ENCODE measurements at places on chromosomes 3 and 15. TPM values are rescaled to one million over a fixed set of nuclear protein-coding genes. Genes with fewer than 3 reads are reported as not detected.

DNA sequence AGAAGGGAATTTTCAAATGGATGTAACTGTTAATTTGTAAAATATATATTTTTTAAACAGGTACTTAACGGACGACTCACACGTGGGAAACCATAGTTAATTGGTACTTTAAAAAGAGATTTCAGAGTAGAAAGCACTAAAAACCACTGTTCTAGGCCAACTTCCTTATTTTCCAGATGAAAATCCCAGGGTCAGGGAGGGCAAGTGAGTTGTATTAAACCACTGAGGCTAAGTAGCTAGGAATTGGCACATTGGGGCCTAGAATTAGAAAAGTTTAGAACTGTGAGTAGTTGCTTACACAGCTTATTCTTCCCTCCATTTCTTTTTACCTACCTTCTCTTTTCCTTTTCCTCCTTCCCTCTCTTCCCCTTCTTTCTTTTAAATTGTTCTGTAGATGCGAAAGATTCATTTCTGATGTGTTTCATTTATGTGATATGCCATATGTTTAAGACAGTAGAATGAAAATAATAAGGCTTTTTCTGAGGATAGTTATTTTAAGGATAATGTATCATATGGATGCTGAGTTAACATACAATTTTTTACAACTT is 4.1 kb upstream of the UTS2B start:
- DNase-seq = no peak

DNA sequence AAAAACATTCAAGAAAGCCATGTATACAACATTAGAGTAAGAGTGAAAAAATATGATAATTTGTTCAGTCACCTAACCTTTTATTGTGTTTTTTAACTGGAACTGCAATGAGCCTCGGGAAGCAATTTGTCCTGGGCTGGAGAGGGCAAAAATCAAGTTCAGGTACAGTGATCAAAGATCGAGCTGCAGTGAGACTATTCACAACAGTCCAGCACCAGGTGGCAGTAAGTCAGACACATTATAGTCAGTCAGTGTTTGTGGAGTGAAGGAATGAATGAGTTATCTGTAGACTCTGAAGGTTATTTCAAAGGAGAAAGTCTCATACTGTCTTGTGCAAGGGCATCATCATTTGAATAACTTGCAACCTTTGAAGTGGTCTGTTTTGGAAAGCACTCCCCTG is 116.6 kb downstream of the CHDH start:
- DNase-seq = no peak

DNA sequence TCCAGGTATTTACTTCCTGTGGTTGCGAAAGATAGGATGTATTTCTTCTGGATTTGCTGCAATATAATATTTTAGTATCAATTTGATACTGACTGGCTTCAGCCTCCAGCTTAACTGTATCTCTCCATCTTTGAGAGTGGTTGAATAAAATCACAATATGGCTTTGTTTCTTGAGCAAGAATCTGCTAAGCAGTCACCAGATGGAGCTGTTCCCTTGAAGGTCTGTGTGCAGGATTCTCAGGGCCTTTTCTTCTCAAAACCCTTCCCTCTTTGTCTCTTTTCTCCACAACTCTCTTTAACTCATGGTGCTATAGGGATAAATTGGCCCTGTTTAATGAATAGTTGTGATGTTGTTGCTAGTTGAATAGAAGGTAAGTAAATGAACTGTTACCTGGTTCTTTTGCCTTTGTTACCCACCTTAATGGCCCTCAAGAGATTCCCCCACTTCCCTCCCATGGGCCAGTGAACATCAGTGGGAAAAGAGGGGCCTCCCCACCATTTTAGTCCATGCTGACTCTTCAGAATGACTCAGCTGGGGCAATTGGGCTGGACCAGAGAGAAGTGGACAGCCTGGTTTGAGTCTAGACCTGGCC is 34.8 kb upstream of the RAB6B start:
- DNase-seq = peak; percentile 86

The ITGA11 gene
- polyA plus RNA-seq = 17.9 TPM

DNA sequence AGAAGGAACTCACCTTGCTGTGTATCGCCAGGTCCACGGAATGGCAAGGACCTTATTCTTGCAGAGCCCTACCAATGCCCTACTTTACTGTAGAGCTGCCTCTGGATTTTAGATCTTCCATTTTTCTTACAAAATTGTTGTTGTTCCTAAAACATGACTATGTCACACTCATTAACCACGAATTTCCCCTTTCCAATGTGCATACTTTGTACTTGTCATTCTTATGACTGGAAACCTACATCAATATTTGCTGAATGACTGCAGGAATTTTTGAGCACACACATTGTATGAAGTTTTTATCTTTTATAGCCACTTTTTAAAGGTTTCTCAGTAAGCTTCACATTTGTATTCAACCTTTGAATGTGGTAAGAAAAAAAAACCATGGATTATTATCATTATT is 35.9 kb upstream of the CMSS1 start:
- DNase-seq = no peak

The GP5 gene
- 0.11 TPM for polyA plus RNA-seq
